ENCODE measurements at places on chromosomes 6 and 20.
A peak's percentile ranks its signal among the peaks of the same experiment; 100 is the strongest.

- DNase-seq, result peak; percentile 76
Measured at GRCh38 chr6:106520711-106521401, 108.4 kb downstream of the RTN4IP1 start.

DNA sequence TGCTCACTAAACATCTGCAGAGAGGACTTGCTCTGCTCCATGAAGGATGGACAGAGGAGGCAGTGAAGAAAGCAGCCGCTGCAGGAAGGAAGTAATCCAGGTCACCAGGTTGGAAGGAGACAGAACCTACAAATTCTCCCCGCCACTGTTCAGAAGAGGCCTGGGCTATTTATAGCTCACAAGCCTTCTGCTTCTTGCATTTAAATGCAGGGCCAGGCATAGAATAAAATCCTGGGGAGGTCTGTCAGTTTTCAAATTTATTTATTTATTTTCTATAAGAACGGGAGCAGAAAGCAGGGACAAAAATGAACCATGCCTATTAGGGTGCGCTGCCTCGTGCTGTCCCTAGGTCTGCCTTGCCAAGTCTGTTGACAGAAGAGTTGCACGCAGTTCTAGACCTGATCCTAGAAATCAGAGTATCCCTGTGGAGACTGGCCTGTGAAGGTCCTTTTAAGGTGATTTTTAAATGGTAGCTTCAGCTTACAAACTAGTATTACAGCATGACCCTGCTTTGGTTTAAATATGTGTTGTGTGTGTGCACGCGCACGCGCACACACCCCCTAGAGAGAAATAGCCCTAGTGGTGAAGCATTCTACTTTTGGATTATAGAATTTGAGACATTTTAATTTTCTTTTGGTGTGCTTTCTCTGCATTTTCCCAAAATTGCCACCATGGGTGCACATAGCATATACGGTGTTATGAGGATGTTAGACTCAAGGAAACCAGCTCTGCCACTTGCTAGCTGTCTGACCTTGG, 19.5 kb downstream of the RIMS4 start:
- no peak for DNase-seq

GRCh38 chr6:51842061-51842803, 245.2 kb downstream of the PKHD1 start:
- no peak for DNase-seq

DNA sequence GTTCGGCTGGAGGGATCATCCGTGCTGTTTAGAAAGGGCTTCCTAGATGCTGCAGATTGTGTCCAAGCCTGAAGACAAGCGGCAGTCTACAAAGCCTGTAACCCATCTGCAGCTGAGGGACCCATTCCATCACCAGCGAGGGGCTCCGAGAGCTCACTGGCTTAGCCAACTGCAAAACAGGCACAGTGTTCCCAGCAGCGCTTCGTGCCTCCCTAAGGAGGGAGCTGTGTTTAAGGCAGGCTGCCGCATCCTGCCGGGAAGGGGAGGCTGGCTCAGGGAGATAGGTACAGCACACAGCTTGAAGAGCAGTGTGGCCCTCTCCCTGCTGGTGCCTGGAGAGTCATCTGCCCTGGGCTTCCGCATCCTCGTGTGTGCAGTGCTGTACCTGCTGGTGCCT, 32.4 kb downstream of the DUSP22 start:
- DNase-seq, result no peak

DNA sequence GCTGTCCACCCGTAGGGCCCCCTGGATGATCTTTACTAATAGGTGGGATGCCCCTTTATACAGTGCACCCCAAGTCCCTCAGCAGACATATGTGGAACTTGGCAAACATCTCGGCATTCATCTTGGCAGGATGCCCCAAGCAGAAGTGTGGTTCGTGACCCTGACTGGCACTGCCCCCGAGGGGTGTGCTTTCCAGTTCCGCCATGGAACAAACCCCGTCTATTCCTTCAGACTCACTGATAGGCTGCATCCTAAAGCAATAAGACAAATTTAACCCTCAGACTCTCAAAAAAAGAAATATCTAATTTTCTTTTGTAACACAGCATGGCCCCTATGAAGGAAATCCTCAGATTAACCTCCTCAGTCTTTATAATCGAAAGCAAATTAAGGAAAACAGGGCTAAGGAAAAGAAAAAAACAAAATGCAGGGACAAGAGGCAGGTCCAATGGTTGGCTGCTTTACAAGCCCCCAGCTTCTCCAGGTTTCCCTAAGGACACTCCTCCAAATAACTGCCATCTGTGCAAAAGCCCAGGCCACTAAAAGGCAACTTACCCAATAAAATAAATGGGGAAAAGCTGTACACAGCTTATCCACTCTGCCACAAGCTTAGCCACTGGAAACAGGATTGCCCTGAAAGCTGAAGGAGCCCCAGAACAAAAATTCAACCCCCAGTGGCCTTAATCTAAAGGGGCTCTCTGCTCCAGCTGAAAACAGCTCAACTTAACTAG, 30.5 kb upstream of the RIPK1 start:
- DNase-seq, result no peak

All from CD4-positive, alpha-beta T cell (primary cell).